Activated naive CD4-positive, alpha-beta T cell treated with anti-CD3 and anti-CD28 coated beads for 36 hours (primary cell): ENCODE measurements at places on chromosomes 12 and 14. TPM values are rescaled to one million over a fixed set of nuclear protein-coding genes. Genes with fewer than 3 reads are reported as not detected.

Gene SLC5A8
- not detected for total RNA-seq

Gene GABARAPL1
- 4.9 TPM for total RNA-seq

Gene ABCD2
- total RNA-seq, result 9.1 TPM

GRCh38 chr14:44700184-44700583 is 193.1 kb upstream of the FSCB start:
- no peak for DNase-seq

GRCh38 chr14:63182968-63183367 is 21.3 kb upstream of the RHOJ start:
- DNase-seq, result no peak

- DNase-seq, result no peak
Observed at GRCh38 chr12:11677752-11678151, 28.3 kb downstream of the ETV6 start.

DNA sequence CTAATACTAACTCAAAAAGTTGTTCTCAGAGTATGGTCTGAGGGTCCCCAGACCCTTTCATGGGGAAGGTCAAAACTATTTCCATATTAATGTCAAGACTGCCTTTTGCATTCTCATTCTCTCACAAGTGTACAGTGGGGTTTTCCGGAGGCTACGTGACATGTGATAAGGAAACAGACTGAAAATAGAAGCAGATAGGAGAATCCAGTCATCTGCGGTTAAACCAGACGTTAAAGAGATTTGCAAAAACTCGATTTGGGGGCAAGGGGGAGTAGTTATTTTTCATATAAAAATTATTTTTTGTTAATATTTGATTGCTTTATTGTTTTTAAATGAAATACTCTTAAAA is 1.0 kb upstream of the NAP1L1 start:
- DNase-seq, result peak; percentile 74
